ENCODE measurements at places on chromosomes 2 and 18.

- no peak for DNase-seq
These were observed 23.8 kb upstream of the TEX44 start for GRCh38 chr2:231568785-231569435.

GRCh38 chr2:137357634-137358033 lies 592.3 kb downstream of the THSD7B start:
- DNase-seq = no peak

DNA sequence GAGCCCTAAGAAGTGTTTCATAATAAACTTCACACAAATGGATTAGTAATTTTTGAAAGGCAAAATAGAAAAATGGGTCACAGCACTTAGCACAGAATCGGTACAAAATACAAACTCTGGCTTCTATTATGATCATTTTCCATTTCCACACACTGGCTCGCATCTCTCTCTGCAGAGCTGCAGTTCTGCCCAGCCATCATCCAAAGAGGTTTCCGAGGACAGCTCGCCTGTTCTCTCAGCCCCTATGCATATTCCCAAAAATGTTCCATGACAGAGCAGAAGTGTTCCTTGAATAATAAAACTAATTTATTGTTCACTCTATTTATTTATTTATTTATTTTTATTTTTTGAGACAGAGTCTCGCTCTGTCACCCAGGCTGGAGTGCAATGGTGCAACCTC lies 115.6 kb downstream of the AP1S3 start:
- no peak for DNase-seq

DNA sequence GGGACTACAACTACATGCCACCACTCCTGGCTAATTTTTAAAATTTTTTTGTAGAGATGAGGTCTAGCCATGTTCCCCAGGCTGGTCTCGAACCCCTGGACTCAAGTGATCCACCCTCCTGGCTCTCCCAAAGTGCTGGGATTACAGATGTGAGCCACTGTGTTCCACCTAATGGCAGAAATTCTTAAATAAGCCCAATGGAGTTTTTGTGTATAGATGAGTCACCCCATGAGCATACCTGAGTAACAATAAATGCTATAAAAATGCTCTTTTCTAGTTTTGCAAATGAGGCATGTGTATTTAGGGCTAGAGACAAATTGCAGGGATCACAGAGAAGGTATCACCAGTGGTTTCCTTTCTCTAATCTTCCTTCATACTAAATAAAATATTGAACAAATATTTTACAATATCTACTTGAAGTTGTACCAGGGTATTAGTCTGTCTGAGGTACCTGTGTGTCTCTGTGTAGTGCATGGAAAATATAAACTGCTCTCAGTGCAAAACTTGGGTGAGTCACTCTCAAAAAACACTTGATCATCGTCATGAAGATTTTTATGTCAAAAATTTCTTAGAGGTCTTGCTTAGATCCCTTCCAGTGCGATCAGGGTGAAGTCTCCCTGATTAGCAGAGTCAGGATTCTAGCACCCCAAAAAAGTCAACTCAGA lies 337.1 kb upstream of the MMADHC start:
- DNase-seq = no peak

- DNase-seq = no peak
These were observed 119.9 kb downstream of the LYPD1 start for GRCh38 chr2:132549935-132550670.

DNA sequence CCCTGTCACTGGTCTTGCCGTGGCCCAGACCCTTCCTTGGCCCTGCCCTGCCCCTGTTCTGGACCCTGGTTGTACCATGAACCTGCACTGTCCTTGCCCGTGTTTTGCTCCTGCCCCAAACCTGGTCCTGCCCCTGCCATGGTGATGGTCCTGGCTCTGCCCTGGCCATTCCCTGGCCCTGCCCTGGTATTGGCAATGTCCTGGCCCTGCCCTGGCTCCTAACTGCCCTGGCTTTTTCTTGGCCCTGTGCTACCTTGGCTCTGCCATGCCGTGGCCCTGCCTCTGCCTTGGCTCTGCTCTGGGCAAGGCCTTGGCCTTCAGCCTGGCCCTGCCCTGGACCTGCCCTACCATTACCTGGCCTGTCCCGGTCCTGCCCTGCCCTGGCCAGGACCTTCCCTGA lies 5.5 kb upstream of the ANKRD62 start:
- DNase-seq = no peak

GRCh38 chr18:55777666-55778304 lies 189.8 kb upstream of the TCF4 start:
- no peak for DNase-seq

DNA sequence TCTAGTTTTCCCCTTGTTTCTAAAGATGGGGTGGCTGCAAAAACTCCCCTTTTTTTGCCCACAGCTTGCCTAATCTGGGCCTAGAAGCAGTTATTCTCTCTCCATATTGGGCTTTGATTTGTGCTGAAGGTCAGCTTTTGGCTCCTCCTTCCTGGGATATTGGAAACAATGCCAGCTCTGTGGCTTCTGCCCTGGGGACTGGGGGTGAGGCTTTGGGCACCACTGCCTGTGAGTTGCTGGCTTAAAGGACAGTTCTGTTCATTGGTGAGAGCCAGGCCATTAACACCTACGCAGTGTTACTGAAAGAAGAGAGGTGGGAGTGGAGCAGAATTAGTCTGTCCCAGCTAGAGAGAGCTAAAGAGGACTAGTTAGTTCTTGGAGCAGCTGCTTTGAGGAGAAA lies 4.3 kb downstream of the UBXN2A start:
- no peak for DNase-seq

DNA sequence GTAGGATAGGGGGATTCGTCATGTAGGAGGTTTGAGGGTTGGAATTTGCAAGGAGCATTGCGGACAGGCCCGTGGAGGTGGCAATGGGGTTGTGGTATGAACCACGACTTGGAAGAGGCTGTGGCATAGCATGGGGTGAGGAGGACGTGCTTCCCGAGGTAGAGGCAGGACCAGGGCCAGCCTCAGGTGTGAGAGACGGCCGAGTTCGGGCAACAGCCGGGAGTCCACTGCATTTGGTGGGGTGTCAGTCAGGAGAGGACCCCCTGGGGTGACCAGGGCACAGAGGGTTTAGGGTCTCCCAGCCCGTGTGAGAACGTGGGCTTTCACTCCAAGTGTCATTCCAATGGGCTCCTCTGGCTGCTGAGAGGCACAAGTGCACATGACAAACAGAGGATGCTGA lies 339.0 kb downstream of the EIPR1 start:
- no peak for DNase-seq

DNA sequence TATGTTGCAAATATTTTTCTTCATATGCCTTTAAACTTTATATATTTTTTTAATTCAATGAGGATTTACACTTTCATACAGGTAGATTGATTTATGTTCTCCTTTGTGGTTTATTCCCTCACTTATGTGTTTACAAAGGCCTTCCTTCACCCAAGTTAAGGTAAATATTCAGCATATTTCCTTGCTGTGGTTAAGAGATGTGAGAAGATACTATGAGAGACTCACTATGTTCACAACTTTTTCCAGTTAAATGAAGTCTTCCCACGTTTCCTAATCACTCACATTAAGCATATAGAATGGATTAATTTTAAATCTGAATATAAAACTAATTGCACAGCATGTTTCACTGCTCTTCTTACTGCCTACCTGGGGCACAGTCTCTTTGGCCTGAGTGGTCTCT lies 597 bp downstream of the PECR start:
- no peak for DNase-seq

DNA sequence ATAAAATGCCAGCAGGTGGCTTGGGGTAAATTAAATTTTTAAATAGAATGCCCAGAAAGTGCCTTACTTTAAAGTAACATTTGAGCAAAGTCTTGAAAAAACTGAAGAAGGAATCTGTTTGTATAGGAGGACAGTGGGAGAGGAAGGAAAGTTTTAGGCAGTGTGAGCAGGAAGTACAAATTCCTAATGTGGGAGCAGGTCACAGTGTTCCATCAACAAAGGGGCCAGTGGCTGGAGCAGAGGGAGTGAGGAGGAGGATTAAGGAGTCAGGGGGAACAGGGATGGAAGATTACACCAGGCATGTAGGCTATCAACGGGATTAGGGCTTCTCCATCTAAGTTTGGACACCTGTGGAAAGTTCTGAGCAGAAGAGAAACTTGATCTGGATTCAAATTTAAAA lies 439.2 kb upstream of the REG3G start:
- no peak for DNase-seq

GRCh38 chr2:234955091-234955591 lies 3.3 kb downstream of the SH3BP4 start:
- no peak for DNase-seq

- no peak for DNase-seq
These were observed 3.4 kb upstream of the SP140L start for GRCh38 chr2:230323385-230324106.

DNA sequence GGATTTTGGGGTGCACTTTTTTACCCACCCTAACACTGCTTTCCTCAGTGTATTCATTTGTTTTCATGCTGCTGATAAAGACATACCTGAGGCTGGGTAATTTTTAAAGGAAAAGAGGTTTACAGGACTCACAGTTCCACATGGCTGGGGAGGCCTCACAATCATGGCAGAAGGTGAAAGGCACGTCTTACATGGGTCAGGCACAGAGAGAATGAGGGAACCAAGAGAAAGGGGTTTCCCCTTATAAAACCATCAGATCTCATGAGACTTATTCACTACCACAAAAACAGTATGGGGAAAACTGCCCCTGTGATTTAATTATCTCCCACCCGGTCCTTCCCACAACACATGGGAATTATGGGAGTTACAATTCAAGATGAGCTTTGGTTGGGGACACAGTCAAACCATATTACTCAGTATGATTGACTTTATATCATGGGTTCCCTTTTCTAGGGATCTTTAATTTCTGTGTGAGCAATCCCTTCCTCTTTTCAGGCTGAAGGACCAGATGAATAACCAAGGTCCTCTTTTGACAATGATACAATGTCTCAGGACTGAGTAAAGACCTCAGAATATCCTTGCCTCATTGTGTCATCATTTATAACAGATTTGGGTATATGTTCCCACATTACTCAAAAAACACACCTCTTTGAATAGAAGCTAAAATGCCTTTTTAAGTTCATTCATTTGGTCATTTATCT lies 100.1 kb upstream of the TRIB2 start:
- no peak for DNase-seq

DNA sequence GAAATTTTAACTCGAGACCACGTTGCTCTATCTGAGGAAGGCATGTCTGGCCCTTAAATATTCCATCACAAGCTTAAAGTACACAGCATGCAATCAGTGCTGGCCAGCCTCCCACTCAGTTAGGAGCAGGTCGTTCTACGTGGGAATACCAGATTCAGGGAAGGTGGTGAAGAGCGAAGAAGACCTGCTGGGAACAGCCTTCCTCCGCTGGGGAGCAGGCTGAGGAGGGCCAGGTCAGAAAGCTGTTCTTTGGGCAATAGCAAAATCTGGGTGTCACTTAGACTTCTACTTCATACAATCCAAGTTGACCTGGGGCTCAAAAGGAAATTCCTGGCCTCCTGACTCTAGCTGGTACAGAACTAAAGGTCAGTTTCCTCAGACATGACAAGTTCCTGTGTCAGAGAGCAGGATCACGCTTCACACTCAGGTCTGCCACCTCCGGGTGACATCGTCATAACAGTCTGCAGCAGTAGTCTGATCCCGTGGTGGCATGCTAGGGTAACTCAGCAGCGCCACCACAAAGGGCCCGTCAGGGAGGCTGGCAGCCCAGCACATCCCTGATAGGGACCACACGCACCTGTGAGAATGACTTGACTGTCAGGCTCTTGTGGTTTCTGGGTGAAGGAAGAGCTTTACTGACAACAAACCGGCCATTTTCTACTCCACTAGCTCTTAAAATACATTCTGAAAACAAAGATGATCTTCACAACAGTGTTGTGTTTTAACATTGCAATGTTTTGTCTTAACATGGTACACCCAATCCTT lies 35.2 kb upstream of the NAPG start:
- peak; percentile 23 for DNase-seq

- DNase-seq = no peak
These were observed 32.0 kb upstream of the PLB1 start for GRCh38 chr2:28463893-28464292.

DNA sequence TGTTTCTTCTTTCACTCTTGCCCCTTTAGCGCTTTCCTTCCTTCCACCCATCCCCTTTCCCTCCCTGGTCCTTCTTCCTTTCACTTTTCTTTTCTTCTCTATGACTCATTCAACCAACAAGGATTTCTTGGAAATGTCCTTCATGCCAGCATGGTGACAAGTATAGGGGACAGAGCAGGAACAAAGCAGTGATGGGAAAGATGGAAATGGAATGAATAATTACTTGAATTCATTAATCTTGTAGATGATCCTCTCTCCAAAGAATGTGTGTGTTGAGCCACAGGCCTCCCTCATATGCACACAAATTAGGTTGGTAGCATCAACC lies 1.5 kb downstream of the VAMP5 start:
- DNase-seq = no peak
